ENCODE measurements at places on chromosomes 4 and X.

DNA sequence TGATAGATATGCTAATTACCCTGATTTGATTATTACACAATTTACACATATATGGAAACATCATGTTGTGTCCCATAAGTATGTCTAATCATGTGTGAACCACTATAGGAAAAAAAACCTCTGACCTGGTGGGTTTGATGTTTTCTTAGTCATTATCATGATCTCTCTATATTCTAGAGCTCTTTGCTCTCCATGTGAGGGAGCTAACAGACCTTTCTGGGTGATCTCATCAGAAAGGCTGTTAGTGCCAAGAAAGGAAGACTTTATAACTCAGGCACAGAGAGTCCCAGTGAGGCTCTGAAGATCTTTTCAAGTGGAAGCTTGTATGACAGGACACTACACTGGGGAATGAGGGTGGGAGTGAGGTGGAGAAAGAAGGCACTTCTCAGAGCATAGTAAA, 527.7 kb upstream of the MAGEB2 start:
- DNase-seq = no peak

GRCh38 chr4:53267026-53267425, 98.8 kb downstream of the SCFD2 start:
- DNase-seq = no peak

- DNase-seq = no peak
These were observed 15.7 kb upstream of the H2AZ1 start for GRCh38 chr4:99965674-99966350.

DNA sequence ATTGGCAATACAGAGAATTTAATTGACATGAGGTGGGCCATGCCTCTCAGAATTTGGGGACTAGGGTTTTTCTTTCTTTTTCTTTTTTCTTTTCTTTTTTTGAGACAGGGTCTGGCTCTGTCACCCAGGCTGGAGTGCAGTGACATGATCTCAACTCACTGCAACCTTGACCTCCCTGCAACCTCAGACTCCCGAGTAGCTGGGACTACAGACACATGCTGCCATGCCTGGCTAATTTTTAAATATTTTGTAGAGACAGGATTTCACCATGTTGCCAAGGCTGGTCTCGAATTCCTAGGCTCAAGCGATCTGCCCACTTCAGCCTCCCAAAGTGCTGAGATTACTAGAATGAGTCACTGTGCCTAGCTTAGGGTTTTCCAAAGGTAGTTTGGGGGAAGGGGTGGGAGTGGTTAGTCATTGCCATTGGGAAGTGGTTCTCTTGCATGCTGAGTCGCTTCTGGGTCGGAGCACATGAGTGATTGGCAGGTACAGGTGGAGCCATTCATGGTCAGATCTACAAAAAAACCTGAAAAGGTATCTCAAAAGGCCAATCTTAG, 54.5 kb downstream of the MID2 start:
- no peak for DNase-seq

DNA sequence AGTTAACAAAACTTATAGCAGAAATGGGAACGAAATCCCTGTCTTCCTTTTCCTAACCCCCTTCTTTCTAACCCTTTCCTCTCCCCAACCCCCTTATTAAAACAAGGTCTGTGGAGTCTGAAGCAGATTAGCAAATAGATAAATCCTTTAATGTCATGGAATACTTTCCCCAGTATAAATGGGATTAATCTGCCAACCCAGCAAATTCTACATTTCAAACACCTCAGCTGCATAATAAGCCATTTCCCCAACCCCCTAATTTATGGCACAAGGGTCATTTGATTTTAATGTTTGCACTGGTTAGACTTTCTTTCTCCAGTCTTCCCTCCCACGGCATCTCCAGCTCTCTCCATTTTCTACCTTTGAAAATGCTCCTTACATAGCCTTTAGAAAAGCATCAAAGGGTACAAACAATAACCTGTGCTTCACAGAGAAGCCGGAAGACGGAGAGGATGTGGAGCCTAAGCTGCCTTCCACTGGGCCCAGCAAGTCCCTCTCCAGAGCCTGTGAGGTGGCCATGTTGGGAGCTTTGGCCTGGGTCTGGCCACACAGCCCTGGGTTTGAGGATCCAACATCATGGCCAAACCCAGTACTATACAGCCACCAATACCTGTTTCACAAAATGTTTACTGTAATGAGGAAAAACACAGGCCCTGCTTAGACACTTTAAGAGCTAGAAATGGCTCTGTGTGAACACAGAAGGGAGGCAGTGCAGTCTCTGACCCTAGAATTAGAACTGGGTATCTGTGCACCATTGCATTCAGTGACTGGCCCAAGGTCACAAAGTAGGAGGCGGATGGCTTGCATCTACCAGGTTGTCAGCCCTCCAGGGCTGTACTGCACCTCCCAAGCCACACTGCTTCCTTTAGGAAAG, 56.9 kb upstream of the SPRY1 start:
- DNase-seq = no peak

- DNase-seq = no peak
These were observed 53.8 kb downstream of the CXCL1 start for GRCh38 chr4:73922766-73923630.

GRCh38 chr4:6893449-6894085, 16.1 kb upstream of the TBC1D14 start:
- DNase-seq = no peak

DNA sequence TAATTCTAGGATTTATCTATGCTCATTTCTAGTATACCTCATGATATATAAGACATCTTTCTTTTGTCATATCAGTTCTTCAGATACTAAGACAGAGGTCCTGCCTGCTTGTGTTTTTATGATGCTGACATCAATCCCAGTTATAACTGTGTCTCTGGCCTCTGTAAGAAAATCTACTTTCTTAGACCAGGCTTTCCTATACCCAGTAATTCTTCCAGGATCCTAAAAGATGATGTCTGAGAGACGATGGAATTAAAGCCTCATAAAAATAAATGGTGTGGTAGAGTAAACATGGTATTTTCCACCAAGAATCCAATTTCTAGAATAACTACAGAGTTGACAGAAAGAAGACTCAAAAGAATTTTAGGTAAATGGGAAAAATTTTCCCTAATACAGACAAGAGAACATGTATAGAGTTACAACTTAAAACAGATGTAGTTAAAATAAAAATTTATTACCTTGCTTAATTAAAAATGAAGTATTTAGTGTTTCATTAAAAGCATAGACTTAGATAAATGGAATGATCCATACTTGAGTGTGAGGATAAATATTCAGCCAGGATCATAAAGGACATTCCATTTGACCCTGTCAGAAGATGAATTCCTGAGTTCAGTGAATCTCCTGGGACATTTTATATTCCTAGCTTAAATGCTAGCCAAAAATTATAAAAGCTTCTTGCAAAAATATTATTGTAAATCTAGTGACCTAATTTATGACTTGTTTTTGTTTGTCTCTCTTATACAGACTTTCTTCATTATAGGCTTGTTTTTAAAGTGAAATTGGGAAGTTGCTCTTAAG, 137.4 kb downstream of the PDLIM5 start:
- no peak for DNase-seq

GRCh38 chr4:4852591-4853362, 6.7 kb upstream of the MSX1 start:
- no peak for DNase-seq

DNA sequence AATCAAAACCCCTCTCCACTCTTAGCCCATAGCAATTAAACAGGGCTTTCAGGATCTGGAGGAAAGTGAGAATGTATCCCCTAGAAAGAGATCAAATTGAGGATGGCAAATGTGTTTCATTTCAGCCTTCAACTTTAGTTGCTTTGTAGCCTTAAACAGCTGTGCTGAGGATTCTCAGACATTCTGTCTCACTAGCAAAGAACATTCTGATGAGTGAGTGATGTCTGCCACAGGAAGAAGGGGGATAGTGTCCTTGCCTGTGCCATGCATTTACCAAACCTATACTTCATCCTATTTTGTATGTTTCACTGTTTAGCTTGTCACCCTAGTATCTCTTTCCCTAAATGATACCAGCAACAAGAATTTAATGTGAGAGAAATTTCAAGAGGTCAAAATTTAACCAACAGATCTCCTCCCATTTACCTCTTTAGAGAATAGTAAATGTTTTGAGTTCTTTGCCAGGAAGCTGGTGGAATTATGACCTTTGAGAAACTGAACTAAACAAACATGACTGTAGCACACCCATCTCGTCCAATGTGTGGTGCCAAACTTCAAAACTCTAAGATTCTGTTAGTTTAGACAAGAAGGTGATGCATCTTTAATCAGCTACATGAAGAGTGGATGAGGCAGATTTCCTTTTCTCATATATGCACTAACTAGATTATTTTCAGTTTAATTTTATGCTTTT, 165.6 kb downstream of the PALLD start:
- DNase-seq = no peak

- DNase-seq = no peak
These were observed 62.8 kb downstream of the DHX15 start for GRCh38 chr4:24521544-24521943.

GRCh38 chrX:48958635-48959094, 1.3 kb upstream of the OTUD5 start:
- DNase-seq = no peak

DNA sequence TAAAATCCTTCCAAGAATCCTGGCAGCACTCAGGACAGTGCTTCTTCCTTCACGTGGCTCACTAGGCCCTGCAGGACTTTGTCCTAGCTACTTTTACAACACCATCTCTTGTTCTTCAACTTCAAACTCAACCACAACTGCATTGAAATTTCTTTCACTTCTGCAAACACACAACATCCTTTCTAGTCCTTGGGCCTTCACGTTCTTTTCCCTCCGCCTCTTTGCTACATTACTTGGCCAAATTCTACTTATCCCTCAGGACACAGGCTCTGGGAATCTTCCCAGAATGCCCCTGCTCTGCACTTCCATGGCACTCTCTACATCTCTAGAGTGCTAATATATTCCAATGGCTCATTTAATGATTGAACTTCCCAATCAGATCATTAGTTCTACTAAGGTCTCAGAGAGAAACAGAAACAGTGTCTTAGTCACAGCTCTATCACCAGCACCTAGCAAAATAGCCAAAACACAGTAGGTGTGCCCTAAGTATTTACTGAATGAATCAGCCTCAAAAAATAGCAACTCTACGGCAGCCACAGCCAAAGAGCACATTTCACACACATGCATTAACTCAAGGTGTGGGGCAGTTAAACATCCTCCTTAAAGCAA, 73.3 kb downstream of the MANBA start:
- DNase-seq = no peak

DNA sequence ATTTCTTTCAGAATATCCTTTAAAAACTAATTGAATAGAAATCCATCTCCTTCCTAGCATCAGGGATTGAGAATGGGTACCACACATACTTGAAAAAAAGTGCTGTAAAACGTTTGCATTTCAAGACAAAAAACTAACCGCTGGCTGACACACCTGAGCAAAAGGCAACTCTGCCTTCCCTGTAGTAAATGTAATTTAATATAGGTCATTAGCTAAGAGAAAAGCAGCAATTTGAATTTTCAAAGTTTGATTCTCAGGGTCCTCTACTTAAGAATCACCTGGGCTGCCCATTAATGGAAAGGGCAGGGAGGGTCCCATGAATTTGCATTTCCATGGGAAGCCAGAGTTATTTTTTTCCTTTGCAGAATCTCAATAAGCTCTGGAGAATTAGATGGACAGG, 40.5 kb upstream of the SPP1 start:
- no peak for DNase-seq

Data from stimulated activated CD4-positive, alpha-beta T cell treated with anti-CD3 and anti-CD28 coated beads, Interleukin-1b, Interleukin-23, amount 100 ng/mL, for 1 hour (primary cell).